HL-60 (cell line): ENCODE measurements at places on chromosomes 2 and 18.

DNA sequence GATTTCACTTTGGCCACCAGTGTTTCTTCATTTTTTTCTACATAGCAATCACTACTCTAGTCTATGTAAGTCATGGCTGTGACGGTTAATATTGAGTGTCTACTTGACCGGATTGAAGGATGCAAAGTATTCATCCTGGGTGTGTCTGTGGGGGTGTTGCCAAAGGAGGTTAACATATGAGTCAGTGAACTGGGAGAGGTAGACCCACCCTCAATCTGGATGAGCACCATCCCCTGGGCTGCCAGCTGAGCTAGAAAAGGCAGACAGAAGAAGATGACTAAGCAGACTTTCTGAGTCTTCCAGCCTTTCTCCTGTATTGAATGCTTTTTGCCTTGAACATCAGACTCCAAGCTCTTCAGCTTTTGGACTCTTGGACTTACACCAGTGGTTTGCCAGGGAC, 265.0 kb upstream of the SLC8A1 start:
- DNase-seq: no peak

- DNase-seq: no peak
These were observed 489.6 kb downstream of the SLC4A3 start for GRCh38 chr2:220117025-220117424.

DNA sequence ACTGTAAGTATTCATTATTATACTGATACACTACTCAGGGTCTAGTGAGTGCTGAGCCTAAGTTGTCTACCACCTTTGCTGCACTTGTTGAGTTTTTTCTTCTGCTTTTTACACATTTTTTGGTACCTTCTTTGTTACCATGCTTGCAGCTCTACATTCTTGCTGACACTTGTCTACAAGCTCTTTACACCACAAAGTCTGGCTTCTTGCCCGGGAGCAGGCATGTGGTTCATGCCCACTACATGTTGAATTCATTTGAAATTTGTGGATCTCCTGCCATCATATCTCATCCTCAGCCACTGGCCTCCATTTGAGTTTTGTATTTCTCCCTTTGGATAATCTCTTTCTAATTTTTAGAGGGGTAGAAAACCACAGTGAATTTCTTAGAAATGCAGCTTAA, 29.9 kb downstream of the IL18R1 start:
- no peak for DNase-seq

DNA sequence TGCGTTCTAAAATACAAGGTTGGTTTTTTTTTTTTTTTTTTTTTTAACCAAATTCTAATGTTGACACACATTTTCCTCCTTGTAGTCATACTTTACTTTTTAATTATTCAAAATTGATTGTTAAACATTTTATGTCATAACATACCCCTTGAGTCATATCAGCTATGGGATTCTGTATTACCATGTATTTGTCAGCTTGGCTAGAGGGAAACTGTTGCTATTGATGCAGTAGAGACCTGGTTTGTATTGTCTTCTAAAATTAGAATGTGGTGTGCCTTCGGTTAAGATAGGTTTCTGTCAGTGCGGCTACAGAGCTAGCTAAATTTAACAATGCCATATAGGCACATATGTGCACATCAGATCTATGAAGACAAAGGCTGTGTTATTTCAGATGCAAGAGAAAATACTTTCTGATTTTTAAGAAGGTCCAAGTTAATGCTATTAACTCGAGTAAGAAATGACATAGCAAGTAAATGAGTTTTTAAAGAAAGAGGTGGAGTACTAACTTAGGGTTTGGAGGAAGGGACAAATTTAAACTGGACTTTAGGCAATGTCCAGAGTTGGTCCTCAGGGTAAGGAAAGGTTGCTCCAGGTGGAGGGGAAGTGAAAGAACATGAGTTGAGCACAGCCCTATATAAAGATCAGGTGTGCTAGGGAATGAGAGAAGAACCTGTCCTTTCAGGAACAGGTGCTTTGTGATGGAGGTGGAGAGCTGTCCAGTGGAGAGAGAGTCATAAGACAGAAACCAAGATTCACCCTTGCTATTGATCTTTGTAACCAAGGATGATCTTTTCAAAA, 152.3 kb downstream of the PRPF40A start:
- DNase-seq: no peak

GRCh38 chr2:85468704-85469349, 50.3 kb downstream of the SH2D6 start:
- no peak for DNase-seq

DNA sequence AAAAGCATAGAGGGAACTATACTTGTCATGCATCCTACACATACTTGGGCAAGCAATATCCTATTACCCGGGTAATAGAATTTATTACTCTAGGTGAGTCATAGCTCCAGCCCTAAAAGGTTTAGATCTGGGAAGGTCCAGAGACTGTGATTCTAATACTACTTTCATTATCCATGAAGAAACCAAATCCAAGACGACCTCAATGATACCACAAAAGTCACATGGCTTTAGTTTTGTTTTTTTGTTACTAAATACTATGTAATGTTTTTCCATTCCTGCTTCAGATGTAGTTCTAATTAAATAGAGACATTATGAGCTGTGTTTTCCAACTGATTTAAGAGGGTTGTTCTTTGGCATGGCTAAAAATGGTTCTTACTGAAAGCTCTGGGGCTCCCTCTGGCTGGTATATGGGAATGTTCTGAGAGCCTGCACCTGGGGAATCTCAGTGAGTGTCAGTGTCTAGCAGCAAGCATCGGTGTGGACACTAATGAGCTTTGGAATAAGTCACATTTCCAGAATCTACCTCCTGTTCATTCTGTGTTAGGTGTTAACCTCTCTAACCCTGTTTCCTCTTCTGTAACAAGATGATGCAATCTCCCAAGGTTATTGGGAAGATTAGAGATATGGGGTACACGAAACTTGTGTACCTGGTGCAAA, 20.5 kb upstream of the IL1RL2 start:
- DNase-seq: no peak

DNA sequence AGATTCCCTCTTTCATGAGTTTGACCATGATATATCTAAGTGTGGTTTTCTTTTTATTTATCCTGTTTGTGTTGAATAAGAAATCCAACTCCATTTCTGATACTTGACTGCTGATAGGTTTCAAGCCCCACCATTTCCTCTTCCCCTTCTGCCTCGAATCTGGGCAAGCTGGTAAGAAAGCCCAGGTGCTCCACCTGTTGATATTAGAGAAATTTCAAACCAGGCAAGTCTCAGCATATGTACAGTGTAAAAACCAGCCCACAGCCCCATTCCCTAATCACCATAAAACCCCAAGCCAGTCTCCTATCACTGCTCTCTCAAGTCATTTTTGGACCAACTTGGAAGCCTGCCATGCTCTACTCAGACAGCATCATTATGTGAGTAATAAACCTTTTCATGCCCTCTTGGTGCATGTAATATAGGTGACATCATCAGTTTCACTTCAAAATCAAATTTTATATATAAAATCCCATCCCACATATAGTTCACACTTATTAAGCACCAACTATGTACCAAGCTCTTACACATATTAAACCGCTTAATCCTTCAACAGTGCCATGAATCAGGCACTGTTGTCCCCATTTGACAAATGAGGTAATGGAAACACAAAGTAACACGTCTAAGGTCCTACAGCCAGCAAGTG, 46.6 kb downstream of the SMAD2 start:
- DNase-seq: no peak

DNA sequence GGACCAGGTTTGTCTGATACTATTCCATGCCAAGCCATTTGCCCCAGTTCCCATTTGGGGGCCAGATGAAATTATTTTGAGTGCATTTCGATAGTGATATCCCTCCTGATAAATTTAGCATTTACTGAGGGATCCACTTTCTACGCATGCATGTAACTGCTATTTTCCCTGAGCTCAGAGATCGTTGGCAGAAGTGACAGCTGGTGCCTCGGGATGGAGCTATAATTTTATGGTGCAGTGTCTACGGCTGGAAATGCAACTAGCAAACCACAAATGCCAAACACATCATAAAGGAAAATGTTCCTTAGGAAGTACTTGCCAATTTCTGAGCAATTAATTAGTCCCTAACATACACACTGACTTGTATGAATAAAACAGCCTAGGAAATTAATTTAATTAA, 254.8 kb downstream of the SLC8A1 start:
- DNase-seq: no peak

DNA sequence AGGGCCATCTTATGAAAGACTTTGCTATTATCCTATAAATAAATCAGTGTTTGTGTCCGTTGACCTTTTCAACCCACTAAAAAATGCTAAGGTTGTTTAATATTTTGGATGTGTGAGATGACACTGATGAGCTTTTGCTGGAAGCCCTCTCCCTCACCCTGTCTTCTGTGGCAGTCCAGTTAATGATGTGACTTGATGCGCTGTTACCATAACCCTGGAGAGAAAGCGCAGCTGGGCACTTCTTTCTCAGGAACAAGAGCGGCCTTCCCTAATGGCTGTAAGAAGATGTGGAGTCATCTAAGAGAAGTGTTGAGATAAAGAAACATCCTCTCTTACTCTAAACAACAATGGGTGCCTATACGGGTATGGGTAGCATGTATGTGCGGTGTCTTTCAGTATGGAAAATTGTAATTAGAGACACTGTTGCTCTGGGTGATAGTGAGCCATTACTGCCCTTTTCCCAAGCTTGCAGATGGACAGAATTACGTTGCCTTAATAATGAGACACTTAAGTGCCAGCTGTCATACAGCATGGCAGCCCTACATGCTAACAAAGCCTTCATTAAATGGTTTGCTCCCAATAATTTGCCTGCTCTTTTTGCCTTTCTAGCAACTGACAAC, 165.6 kb upstream of the NABP1 start:
- no peak for DNase-seq

DNA sequence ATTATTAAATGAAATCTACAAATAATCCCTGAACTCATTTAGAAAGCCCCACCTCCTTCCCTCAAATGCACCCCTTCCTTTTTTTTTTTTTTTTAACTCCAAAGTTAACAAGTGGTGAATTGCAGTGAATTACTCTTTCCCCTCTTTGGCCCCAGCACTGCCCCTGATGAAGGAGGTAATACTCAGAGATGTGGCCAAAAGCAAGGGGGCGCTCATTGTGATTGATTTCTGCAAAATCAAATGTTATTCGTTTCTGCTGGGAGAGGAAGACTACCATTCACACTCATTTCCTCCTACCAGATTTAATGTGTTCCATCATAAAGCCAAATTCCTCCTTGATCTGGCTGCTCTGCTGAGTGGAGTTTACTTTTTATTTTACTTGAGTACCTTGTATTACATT, 259.4 kb downstream of the GPD2 start:
- DNase-seq: no peak

GRCh38 chr2:143877056-143877455, 642.9 kb downstream of the ZEB2 start:
- DNase-seq: no peak

DNA sequence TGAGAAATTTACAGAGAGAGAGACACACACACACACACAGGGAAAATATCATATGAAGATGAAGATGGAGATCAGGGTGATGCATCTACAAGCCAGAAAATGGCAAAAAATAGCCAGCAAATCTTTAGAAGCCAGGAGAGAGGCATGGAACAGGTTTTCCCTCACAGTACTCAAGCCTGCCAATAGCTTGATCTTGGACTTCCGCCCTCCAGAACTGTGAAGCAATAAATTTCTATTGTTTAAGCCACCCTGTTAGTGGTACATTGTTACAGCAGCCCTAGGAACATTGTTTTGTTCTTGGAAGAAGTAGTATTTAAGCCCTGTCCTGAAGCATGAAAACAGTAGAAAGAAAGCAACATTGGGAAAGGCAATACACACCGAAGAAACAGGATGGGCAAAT, 292.0 kb upstream of the LRP1B start:
- DNase-seq: no peak

- peak; percentile 91 for DNase-seq
These were observed 2.0 kb upstream of the CAPN10 start for GRCh38 chr2:240584486-240585031.

DNA sequence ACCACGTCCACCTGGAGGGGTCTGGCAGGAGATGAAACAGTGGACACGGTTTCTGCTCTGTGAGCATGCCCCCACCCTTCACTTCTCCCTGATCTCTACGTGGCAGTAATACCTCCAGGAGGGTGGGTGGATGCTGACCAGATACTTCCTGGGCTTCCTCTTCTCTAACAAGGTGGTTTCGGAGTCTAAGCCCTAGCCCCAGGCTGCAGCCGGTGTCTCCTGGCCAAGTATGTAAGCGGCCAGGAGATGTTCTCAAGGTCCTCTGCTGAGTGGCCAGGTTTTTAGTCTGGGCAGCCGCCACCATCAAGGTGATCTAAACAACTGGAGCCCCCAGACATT, 101.8 kb upstream of the ASB18 start:
- DNase-seq: no peak

- no peak for DNase-seq
These were observed 131.6 kb downstream of the SCG2 start for GRCh38 chr2:223470602-223471001.
